ENCODE measurements at places on chromosomes 3 and 15.

DNA sequence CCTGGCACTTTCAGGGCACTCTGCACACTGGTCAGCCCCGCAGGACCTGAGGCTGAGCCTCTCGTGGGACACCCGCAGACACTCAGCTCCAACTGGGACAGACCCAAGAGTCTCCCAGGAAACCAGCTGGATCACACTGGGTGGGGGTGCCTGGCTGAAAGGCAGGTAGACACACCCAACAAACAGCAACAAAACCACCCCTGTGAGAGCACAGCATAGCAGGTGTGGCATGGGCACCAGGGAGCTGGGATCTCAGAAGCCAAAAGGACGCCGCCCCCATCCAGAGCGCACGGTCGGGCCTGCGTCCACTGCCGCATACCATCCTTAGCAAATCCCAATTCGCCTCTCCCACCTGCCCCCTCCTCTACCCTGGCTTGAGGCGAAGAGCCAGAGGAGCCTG lies 154.2 kb upstream of the LINGO1 start:
- DNase-seq, result no peak

DNA sequence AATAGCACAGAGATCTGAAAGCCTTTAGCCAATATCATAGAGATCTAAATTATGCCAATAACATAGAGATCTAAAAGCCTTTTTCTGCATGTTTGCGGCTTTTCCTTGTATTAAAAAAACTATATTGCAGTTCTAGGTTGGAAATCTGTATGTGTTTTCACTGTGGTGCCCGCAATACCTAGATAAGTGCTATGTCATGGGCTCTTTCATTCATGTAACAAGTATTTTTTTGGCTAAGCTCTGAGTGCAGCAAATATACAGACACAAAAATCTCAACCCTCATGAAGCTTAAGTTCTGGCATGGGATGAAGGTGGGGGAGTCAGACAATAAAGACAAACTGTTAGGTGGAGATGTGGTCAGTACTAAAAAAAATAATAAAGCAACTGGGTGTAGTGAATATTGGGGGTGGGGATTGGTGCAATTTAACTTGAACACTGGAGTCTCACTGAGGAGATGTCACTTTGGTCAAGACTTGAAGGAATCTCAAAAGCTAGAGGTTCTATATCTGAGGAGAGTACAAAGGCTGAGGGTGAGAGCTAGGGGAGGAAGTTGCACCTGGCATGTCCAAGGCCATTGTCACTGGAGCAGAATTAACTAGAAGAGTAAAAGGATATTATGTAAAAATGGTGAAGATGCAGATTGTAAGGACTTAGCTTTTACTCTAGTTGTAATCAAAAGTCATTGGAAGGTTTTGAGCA lies 973 bp downstream of the BUB1B start:
- no peak for DNase-seq

DNA sequence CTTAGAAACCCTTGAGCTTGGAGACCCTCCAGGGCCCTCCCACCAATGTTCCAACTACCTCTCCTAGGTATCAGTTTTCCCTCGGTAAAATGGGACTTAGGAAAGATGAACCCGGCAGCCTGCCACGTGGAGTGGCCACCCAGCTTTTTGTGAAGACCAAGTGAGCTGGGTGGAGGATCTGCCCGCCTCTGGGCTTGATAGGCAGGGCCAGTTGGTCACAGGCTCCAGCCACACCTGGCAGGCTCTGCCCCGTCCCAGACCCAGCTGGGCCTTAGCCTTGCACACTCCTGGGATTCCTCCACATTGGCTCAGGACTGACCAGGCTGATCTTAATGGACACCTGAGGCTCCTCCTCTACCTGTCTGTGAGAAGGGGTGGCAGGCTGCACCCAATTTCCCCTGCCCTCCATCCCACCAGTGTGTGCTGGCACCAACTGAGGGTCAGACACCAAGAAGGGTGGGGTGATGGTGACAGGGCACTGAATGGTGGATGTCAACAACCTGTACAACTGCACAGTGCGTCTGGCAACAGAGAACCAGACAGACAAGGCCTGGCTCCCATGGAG lies 761 bp upstream of the GRIP2 start:
- DNase-seq, result peak; percentile 57

DNA sequence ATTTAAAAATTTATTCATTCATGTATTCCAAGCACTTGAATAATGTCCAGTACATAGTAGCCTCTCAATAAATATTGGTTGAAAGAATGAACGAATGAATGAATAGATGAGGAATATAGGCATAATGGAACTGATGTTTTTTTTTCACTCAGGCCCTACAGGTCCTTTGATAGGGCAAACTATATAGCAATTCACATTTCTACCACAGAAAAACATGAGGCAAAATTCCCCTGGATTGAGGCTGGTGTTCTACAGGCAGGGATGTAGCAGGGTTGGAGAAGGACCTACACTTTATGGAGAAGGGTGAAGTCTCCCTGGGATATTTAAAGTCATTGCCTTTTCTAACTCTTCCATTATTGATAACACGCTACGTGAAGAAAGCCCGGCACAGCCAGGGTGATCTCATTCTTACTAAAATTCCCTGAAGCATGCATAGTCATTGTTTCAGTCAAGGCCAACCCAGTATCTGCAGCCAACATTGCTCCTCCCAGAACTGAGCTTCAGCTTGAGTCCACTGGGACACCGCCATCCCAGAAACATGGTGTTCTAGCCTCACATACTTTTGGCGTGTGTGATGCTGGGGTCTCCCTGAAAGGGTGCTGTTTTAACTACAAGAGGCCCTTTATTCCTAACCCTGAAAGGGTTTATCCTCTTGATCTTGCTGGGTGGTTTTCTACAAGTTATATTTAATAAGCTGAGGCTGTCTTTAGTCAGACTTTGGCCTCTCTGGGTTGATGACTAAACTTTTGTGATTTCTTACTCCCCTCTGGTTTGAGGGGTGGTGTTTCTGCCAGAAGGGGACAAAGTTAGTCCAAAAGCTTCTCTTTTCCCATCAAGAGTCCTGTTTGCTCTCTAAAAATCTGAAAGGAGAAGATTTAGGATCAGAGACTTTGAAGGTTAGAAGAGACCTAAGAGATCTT lies 25.9 kb upstream of the FBN1 start:
- DNase-seq, result peak; percentile 95

DNA sequence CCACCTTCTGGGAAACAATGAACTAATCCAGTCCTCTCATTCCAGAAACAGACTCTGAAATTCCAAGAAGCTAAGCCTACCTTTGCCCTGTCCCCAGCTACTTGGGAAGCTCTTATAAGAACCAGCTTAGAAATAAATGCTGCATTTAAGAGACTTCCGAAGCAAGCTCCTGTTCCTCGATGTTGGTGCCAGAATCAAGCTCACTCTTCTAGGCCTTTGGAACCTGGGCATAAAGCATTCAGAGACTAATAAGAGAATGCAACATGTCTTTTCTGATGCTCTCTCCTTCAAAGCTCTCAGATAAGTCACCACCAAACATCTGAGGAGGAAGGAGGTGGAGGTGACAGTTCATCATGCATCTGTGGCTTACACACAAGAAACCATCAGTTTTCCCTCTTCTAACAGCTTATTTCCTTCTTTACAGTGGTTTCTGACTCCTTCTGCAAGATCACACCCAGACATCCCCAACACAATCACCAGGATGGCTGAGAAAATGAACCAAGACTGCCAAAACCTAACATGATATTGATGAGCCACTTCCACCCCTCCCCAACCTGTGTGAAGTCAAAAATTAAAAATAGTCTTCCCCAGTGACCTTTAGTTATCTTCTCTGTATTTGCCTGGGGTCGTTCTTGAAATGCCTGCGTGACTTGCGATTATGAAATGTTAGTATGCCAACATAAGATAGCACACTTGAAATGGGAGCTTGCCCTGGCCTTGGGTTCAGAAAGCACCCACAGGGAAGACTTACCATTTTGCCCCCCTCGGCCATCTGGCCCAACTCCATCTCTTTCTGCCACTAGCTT lies 11.5 kb downstream of the ARHGEF3 start:
- no peak for DNase-seq

DNA sequence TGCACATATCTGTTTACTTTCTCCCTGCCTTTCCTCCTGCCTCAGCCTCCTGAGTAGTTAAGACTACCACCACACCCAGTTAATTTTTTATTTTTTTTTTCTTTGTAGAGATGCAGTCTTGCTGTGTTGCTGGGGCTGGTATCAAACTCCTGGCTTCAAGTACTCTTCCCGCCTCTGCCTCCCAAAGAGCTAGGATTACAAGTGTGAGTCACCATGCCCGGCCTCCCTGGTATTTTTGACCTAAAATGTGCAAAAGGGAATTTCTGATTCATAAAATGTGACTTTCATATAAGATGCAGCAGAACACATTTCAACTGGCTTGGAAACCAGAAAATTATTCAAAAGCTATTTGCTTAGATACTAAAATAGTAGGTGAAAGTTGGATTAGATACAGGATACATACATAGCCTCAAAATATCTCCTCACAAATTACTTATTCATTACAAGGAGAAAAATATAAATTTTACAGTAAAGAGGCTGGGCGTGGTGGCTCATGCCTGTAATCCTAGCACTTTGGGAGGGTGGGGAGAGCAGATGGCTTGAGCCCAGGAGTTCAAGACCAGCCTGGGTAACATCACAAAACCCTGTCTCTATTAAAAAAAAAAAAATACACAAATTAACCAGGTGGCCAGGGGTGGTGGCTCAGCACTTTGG lies 32.0 kb downstream of the MAP4 start:
- peak; percentile 23 for DNase-seq

DNA sequence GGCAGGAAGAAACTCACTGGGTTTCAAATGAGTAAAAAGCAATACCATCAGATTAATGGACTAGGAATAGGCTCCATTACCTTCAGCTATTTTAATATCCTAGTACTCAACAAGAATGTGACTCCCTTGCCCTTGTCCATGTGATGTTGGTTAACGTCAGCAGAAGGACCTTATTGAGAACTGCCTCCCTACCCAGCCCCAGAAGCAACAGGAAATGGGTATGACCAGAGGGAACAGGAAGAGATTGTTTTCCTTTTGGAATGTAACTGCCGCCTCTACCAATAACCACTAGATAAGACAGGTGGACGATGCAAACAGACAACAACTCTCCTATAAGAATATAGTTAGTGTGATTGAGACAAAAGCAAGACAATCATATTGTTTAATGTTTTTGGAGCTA lies 10.4 kb upstream of the MME start:
- DNase-seq, result no peak

- no peak for DNase-seq
Observed at GRCh38 chr3:105423397-105423796, 56.7 kb downstream of the ALCAM start.

DNA sequence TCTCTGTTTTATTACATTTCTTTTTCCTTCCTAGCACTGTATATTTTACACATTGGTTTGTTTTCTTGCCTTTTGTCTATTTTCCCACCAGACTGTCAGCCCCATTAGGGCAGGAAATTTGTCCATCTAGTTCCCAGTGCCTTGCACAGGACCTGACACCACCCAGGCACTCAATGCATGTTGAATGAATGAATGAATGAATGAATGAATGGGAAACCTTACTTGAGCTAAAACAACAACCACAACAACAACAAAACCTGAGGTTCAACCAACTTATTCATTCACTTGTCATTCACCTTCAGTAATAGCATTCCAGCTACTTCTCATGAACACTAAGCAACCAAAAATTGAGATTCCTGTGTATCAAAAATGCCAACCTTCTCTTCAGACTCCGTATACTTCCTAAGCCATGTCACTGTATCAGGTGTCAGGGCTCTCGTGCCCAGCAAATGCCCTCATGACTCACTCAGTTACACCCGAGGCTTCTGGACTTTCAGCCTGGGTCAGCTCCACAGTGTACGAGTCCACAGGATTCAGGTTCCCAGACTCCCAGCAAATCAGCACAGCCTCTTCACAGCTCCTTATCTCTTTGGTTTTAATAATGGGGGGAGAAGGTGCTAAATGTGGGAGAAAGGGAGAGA lies 37.3 kb downstream of the FSD2 start:
- no peak for DNase-seq

DNA sequence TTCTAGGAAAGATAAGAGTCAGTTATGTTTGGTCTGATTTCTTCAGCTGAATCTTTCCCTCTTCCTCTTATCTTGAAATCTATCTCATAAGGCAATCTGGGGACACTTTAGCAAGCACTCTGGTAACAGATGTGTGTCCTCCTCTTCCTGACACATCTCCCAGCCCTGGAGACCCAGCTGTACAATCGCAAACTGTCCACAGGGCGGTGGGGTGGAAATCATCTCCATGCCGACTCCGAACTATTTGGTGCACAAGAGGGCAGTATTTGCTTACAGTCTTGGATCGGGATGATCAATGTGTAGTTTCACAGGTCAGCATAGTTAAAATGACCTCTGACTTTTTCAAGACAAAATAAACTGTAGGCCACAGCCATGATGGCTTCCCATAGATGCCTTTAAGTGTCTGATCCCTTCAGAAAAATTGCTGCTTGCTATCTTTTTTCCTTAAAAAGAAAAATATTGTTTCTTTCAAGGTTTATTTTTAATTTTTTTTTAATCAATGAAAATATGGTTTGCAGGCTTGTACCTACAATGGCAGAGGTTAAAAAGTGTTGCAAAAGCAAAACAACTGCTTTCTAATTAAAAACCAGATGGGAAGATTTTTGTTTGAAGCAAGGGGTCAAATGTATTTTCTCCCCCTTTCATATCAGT lies 17.7 kb downstream of the EEFSEC start:
- DNase-seq, result peak; percentile 89

DNA sequence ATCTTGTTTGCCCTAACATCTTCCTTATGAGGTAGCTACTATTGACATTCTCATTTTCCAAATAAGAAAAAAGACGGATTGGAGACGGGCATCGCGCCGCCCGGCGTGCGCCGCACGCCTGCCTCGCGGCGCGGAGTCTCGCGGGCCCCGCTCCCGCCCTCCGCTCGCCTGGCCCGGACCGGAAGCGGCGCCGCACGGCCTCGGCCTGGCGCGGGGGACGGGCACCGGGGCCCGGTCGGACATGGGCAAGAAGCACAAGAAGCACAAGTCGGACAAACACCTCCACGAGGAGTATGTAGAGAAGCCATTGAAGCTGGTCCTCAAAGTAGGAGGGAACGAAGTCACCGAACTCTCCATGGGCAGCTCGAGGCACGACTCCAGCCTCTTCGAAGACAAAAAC lies 112.0 kb downstream of the IL12A start:
- DNase-seq, result no peak

GRCh38 chr3:152096280-152096906 lies 172.3 kb upstream of the MBNL1 start:
- no peak for DNase-seq

DNA sequence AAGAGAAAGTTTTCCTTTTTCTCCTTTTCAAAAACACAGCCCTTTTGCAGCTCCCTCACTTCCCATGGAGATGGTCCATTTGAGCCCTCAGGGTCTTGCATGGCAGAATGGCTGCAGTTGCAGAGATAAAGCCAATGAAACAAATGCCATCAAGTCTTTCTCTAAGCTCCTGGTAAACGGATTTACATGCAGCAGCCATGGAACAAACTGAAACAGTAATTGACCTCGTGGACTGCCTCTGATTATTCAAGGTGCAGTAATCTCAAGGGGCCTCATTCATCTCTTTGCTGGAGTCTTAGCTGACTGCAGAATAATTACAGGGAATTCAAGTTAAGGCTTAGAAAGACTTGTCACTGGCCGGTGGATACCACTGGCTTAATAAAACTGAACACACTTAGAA lies 125.1 kb downstream of the SQOR start:
- DNase-seq, result no peak

GRCh38 chr3:30228302-30228631 lies 378.1 kb upstream of the TGFBR2 start:
- no peak for DNase-seq

- peak; percentile 62 for DNase-seq
Observed at GRCh38 chr3:49906073-49906743, 2.5 kb upstream of the MST1R start.

- no peak for DNase-seq
Observed at GRCh38 chr3:127370906-127371305, 83.1 kb upstream of the PRR20G start.

- no peak for DNase-seq
Observed at GRCh38 chr15:63634154-63634553, 37.0 kb downstream of the FBXL22 start.
